ENCODE measurements at places on chromosomes 1 and 21. TPM values are rescaled to one million over a fixed set of nuclear protein-coding genes. Genes with fewer than 3 reads are reported as not detected.
A peak's percentile ranks its signal among the peaks of the same experiment; 100 is the strongest.

The RHEX gene
- 3.6 TPM for total RNA-seq

The EXO5 gene
- total RNA-seq = 6.8 TPM

The APCS gene
- total RNA-seq = not detected

The LRRC3 gene
- 3.9 TPM for total RNA-seq

The CFAP74 gene
- not detected for total RNA-seq

The S1PR1 gene
- 16.4 TPM for total RNA-seq

The SLC45A3 gene
- total RNA-seq = 2.2 TPM

The TCEA3 gene
- total RNA-seq = 33.6 TPM

The TNFRSF4 gene
- total RNA-seq = 1.8 TPM

The IGFN1 gene
- total RNA-seq = not detected

The FCER1A gene
- not detected for total RNA-seq

The LCE3E gene
- not detected for total RNA-seq

The SELL gene
- 0.71 TPM for total RNA-seq

The TPTE gene
- total RNA-seq = not detected

The ZBED6 gene
- total RNA-seq = 17.7 TPM

The NOS1AP gene
- total RNA-seq = 6.7 TPM

The OR2AK2 gene
- total RNA-seq = not detected

The AQP10 gene
- total RNA-seq = not detected

The FCN3 gene
- total RNA-seq = 0.49 TPM

The MAP3K6 gene
- total RNA-seq = 50.4 TPM

- no peak for DNase-seq
These were observed 1.6 kb downstream of the TADA1 start for GRCh38 chr1:166874464-166874863.

- DNase-seq = peak; percentile 73
These were observed 16.3 kb upstream of the CDK18 start for GRCh38 chr1:205488074-205488723.

GRCh38 chr21:42171091-42172053 is 47.6 kb upstream of the ABCG1 start:
- DNase-seq = no peak

- DNase-seq = no peak
These were observed 88.1 kb downstream of the CCDC30 start for GRCh38 chr1:42551180-42551579.

- no peak for DNase-seq
These were observed 372.5 kb upstream of the ST6GALNAC5 start for GRCh38 chr1:76494807-76495206.

DNA sequence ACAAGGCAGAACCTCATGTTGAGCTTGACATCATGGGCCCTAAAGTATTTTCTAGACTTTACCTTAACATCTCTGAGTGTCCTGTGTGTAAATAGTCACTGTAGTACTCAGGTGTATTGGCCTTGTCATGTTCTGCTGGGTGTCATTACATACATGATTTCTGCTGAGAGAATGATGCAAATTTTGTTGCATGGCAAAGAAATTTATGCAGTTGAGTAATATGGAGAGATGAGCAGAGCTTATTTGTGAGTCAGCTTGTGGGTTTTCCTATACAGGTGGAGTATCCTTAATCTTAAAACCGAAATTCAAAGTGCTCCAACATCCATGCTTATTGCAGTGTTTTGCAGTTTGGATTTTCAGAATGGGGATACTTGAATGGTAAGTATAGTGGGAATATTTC is 36.6 kb downstream of the RGL1 start:
- no peak for DNase-seq

- no peak for DNase-seq
These were observed 18.7 kb upstream of the RGSL1 start for GRCh38 chr1:182431278-182431677.

DNA sequence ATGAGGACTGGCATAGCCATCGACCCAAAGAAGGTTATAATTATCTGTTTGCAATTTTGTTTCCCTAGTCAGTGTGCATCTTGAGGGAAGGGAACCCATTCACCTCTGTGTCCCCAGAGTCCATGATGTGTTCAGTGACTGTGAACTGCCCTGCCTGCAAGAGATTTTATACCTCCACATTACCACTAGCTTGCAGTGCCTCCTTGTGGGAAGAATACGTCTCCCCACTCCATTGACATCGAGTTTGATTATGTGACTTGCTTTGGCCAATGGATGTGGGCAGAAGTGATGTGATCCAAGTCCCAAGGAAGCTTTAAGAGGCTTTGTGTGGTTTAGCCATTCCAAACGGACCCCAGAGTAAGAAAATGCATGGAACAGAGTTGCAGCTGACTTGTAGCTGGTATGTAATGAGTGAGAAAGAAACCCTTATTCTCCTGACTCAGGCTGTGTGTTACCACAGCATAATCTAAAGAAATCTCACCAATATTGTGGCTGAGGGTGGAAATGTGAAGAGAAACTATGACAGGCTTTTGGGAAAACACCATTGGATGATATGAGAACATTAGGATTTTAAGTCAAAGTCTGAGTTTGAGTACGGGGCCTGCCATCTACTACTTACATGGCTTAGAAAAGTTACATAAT is 47.8 kb upstream of the NRDC start:
- no peak for DNase-seq

DNA sequence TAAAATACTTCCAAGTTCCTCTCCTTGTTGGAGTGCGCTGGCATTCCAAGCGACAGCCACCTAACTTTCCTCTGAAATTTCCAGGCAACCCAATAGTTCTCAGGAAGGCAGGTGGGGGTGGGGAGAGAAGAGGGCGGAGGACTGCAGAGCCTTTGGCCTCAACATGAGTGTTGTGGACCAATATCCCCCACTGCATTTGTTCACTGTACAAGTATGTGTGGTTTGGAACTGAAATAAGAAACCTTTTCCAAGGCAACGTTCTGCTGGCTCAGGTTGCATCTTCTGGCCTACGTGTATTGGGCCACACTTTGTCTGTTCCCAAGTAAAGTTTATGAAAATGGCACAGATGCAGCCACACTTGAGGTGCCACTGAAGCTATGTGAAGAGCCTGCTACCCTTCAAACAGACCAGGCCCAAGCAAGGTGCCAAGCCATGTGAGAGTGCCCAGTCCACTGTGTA is 153.4 kb downstream of the DHRS3 start:
- peak; percentile 89 for DNase-seq

DNA sequence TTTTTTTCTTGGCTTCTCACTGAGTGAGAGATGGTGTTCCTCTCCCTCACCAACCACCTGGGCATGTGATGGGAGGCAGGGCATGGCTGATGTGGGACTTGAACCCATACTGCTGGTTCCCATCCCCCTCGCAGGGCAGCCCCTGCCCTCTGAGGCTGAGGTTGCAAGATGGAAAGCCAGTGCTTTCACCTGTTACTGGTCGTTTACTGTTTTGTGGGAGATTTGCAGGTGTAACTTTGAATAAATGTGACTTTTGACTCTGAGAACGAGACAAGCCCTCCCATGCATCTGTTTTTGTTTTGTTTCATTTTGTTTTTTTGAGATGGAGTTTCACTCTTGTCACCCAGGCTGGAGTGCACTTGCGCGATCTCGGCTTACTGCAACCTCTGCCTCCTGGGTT is 21.6 kb downstream of the C1orf167 start:
- no peak for DNase-seq

GRCh38 chr21:34909492-34910292 is 139.4 kb downstream of the RUNX1 start:
- no peak for DNase-seq

DNA sequence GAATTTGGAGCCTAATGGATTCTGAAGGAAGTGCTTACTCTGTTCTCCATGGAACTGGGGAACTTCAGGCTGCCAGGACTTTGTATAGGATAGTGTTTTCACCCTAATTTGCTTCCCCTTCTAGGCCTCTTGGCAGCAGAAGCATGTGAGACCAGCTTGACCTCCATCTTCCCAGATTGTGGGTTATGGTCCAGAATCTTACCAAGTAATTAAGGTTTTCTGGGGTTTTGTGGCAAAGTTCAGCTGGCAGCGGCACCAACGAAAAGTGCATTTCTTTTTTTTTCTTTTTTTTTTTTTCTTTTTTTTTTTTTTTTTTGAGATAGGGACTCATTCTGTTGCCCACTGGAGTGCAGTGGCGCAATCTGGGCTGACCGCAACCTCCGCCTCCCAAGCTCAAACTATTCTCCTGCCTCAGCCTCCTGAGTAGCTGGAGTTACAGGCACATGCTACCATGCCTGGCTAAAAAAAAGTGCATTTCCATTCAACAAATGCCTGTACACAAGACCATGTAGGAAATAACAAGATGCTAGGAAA is 3.4 kb upstream of the BMP8A start:
- DNase-seq = no peak

DNA sequence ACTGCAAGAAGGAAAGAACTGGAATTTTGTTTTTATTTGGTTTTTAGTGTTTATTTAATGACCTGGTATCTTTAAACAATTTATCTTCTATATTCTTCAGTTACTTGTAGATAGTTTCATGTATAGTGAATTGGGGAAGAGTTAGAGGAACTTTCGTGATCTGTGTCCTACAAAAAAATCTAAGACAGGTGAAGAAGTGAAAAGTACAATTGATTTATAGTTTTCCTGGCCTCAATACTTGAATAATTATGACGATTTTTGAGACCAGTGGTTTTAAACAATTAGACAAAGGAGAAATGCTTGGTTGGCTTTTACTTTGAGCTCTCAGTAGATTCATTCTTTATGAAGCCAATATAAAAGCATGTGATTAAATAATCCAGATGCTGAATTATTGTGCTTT is 7.5 kb downstream of the MIER1 start:
- no peak for DNase-seq

- no peak for DNase-seq
These were observed 97.4 kb downstream of the PRDM2 start for GRCh38 chr1:13797397-13797796.

- DNase-seq = no peak
These were observed 41.5 kb downstream of the C4BPA start for GRCh38 chr1:207145401-207146058.

- no peak for DNase-seq
These were observed 58.1 kb upstream of the GCLM start for GRCh38 chr1:93967306-93967705.

DNA sequence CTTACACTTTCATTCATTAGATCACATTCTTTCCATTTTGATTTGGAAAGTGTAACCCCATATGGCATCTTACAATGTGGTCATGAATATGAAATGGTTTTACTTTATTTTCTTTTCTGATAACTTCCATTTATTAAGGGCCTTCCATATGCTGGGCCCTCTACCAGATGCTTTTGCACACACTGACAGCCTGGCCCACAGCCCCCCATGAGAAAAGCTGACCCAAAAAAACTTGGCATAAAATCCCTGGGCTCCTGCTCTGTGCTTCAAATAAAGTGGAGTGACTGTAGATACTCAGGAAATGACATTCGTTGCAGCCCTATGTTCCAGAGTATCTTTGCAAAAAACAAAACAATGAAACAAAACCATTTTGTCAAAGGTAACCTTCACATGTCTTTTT is 48.8 kb downstream of the PRDX6 start:
- no peak for DNase-seq

- no peak for DNase-seq
These were observed 331.2 kb downstream of the KIF26B start for GRCh38 chr1:245485996-245486395.

DNA sequence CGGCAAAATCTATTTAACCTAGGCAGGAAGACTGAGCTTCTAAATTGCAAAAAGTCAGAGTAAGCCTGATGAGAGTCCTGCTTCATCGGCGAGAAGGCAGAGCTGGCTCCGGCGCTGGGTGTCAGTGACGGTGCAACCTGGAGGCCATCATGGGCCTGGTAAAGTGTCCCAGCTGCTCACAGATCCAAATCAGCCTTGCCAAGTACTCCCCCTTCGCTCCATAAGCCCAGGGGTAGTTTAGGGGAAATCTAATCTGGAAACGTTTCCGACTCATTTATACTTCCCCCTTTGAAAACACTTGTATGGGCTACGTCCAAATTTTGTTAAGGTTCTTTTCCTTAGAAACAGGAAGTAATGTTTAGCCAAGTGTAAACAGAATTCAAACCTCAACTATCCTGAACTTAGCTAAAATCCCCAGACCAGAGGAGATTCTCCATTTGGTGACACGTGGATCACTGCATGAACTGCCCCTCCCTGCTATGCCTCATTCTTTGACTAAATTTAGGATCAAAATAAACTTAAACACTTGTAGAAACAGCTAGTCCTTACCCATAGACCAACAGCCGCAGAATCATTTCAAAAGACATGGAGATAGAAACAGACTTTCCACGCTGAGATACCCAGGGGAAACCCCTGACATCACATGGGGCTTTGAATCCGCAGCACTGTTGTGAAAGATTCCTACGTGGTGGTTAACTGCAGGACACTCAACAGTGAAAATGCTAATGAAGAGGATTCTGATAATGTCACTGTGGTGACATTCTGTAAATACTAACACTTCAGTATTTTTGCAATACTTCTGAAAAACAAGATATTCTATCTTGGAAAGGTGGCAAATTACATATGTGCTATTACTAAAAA is 172.7 kb downstream of the TGFBR3 start:
- DNase-seq = peak; percentile 89

GRCh38 chr1:80776266-80776665 is 1024.5 kb upstream of the ADGRL2 start:
- DNase-seq = no peak

- DNase-seq = peak; percentile 76
These were observed 738 bp upstream of the CDC42BPA start for GRCh38 chr1:227318853-227319607.

DNA sequence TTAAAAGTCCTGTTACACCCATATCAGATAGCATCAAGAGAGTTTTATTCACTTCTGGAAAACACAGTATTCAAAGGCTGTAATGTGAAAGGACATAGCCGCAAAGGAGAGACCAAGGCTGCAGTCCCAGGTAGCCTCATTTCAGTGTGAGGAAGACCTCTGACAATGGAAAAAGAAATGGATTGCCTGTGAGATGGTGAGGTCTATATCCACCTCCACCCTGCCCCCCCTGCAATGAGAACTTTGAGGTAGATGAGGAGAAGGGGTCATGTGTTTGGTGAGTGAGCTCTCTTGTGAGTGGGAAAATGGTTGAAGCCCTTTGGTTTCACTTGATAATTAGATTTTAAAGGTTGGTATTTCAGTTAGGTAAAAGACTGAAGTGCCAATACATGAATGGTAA is 3.5 kb downstream of the MRPS6 start:
- no peak for DNase-seq

GRCh38 chr1:116024626-116025025 is 48.3 kb downstream of the SLC22A15 start:
- DNase-seq = no peak

GRCh38 chr1:70140343-70140742 is 65.0 kb downstream of the LRRC40 start:
- no peak for DNase-seq

DNA sequence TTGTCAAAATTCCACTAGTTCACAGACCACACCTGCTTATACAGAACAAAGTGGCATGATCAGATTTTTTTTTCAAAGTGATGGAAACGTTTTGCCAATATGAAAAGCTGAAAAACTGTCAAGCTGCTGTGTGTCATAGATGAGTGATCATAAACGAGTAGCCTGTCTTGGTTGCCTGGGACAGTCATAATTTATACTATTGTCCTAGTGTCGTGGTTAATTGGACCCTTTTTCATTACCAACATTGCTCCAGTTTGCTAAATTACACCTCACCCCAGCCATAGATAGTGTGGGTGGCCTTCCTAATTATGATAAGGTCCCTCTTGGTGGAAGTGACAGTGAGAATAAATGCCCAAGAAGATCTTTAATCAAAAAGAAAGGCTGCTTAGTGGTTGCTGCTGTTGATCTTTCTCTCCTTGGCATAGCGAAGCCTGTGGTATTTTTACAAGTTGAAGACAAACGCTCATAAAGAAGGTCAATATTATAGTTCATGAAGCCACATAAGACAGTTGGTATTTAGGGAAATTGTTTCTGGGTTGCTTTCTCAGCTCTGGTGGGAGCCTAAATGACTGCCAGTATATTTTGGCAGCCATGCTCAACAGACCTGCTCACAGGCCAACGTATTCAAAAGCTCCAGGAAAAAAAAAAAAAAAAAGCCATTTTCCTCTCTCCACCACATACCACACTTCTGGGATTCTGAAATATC is 478.1 kb downstream of the PLA2G4A start:
- no peak for DNase-seq
